Hair follicle dermal papilla cell (primary cell): ENCODE measurements at places on chromosomes 2 and 18. TPM values are rescaled to one million over a fixed set of nuclear protein-coding genes. Genes with fewer than 3 reads are reported as not detected.

The CETN1 gene
- total RNA-seq, result not detected in 2 replicates

The SLC4A5 gene
- 0.81 and 1.1 TPM in 2 replicates for total RNA-seq

The MROH2A gene
- not detected in 2 replicates for total RNA-seq

The SRD5A2 gene
- 2.9 and 11.4 TPM in 2 replicates for total RNA-seq

The GDF7 gene
- total RNA-seq, result under 0.01 TPM in 1 of 2 replicates, not detected in the other

The INPP5D gene
- 0.36 and 0.49 TPM in 2 replicates for total RNA-seq

The CNDP1 gene
- total RNA-seq, result not detected in 2 replicates

The INHBB gene
- total RNA-seq, result 8.5 and 10.1 TPM in 2 replicates

The NOSTRIN gene
- 0.12 and 0.16 TPM in 2 replicates for total RNA-seq

The TSPYL6 gene
- under 0.01 TPM in 1 of 2 replicates, not detected in the other for total RNA-seq

The ENOSF1 gene
- 29.5 and 50.1 TPM in 2 replicates for total RNA-seq

The LHCGR gene
- not detected in 2 replicates for total RNA-seq

The PNPT1 gene
- 12.6 and 33.1 TPM in 2 replicates for total RNA-seq

The MAPK4 gene
- not detected in 2 replicates for total RNA-seq

The GCFC2 gene
- total RNA-seq, result 11.8 and 17.2 TPM in 2 replicates
